T-helper 9 cell (primary cell): ENCODE measurements at places on chromosomes 1 and 21.

GRCh38 chr1:23019863-23020625 lies 776 bp downstream of the KDM1A start:
- DNase-seq, result no peak

GRCh38 chr1:36855699-36856494 lies 178.4 kb downstream of the GRIK3 start:
- no peak for DNase-seq

DNA sequence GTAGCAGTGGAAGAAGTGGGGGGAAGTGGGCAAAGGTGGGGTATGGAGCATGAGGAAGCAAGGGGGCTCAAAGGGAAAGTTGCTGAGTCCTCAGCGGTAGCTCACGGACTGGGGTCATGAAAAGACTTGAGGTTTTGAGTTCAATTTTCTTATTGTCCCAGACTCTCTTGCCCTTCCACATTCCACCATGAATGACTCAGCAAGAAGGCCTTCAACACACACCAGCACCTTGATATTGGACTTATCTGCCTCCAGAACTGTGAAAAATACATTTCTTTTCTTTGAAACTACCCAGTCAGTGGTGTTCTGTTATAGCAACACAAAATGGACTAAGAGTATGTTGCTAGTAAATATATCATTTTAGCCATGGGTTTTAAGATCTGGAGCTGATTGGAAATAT lies 17.3 kb upstream of the RHBDL2 start:
- DNase-seq, result no peak

DNA sequence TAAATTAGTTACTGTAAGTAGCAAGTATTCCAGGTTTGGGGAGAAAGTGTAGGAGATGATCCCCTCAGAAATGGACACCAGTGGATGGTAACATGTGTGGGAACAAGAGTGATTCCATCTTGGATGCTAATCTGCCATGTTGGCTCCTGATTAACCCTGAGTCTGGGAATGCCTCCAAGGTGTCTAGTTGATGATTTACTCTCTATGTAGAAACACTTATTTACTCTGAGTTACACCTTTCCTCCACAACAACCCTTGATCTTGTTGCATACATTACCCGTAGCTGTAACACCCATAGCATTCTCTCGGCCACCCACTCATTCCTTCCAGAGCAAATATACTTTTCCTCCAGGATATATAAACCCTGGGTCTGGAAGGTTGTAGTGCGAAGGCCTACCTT lies 315.9 kb upstream of the GREM2 start:
- DNase-seq, result no peak

DNA sequence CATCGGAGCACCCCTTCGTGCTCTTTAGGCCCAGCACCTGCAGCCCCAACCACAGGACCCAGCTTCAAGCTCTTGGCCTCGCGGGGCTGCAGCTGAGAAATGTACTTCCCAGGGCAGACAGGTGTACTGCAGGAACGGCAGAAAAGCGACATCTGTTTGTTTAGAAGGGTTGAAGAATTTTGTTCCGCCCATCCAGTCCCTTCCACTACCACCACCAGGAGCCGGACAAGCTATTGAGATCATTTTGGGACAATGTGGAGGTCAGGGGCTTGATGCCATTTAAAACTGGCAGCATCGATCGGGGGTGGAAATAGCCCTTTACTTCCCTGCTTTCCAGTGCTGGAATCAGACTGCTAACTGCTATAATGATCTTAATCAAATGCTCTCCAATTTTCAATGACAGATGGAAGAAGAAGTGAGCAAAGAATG lies 1.7 kb downstream of the SERTAD4 start:
- DNase-seq, result no peak

- no peak for DNase-seq
Observed at GRCh38 chr1:9670085-9670484, 18.6 kb downstream of the PIK3CD start.

- no peak for DNase-seq
Observed at GRCh38 chr21:38788275-38788905, 17.3 kb upstream of the ETS2 start.

DNA sequence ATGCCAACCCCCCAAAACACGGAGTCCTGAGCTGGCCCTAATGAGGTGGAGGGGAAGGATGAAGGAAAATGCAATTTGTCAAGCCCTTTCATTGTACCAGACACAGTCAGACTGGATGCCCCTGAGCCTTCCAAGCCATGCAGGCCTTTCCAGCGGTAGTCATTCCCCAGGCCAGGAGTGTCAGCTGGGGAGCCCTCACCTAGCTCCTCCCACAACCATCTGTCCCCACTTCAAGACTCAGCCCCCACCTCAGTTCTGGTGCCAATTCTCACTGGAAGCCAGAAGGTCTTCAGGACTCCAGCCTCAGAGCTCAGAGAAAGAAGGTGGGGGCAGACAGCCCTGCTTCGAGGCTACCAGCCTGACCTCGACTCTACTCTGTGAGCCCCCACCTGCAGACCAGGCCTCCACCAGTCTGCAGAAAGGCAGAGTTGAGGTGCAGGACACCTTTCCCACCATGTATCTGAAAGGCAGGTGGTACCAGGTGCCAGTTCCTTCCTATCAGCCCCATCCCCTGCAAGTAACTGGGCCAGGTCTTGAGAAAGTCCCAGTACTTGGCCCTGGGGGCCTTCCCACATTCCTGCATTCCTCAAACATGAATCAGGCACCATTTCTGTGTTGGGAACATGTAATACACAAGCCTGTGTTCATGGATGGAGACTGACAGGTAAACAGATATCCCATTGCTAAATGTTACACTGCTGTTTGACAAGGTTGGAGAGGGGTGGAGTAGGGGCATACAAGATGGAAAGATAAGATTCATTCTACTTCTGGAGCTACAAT lies 180.6 kb upstream of the EDN2 start:
- no peak for DNase-seq

- DNase-seq, result no peak
Observed at GRCh38 chr1:101388904-101389546, 152.2 kb downstream of the S1PR1 start.

DNA sequence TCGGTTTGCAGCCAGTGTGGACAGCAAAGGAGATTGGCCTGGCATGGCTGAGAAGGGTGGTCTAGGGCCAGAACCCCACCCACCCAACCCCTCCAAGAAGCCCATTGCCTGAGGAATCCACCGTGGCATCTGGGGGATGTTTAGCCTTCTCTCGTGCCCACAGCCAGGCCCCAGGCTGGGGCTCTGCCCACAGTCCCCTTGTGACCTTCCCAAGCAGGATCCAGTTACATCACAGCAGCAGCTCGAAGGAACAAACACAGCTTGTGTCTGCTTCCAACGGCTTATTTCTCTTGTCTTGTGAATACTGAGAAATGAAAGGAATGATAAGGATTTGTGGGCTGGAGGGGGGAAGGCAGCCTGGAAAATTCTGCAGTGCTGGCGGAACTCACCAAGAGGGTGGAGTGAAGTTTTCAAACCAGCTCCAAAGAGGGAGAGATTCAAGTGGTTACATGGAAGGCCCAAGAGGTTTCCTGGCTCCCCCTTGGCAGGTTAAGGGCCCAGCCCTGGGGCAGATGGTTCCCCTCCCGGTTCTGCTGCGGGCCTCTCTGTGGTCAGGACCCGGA lies 61.6 kb downstream of the DHRS3 start:
- DNase-seq, result no peak
